ENCODE measurements at places on chromosomes 11 and 22. TPM values are rescaled to one million over a fixed set of nuclear protein-coding genes. Genes with fewer than 3 reads are reported as not detected.

DNA sequence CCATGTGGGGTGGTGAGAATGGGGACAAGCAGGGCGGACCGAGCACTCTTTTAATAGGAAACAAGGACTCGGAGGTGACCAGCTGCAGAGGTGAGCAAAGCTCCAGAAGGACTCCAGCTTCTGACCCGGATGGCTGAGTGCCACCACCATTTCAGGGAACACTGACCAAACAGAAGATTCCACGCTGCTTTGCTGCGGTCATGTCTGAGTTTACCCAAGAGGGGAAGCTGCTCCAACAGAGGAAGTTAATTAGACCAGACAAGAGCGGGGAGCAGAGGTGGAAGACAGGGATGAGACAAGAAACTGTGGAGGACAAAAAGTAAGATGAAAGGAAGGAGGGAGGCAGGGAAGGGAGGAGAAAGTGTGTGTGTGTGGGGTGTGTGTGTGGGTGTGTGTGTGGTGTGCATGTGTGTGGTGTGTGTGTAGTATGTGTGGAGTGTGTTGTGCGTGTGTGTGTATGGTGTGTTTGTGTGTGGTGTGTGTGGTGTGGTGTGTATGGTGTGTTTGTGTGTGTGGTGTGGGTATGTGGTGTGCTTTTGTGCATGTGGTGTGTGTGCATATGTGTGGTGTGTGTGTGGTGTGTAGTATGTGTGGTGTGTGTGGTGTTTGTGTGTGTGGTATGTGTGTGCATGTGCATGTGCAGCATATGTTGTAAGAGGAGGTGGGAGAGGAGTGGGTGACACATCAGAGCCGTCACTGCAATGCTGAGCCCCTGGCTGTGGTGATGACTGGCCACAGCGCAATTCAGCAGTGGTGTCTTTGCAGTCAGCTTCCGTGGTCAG lies 82.2 kb upstream of the AKIP1 start:
- no peak for DNase-seq

DNA sequence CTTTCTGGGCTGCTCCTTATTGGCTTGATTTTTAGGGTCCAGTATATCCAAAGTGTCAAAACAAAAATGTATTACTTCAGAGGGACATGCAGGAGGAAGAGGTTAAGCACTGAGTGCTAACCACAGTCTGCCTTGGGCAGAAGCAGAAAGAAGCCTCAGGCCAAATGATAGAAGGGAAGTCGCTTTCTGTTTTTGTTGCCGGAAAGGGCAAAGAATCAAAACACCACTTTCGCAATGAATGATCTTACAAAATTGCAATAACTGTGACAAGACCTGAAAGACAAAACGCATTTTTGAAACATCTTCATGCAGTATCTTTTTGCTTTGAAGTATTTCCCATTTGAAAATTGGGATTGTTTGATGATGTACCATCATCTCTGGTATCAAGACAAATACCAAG lies 70.1 kb upstream of the PICALM start:
- no peak for DNase-seq

Gene PARVG
- total RNA-seq: 9.5 TPM

GRCh38 chr11:29483831-29484230 lies 533.0 kb downstream of the KCNA4 start:
- no peak for DNase-seq

GRCh38 chr11:87092159-87092558 lies 54.4 kb downstream of the TMEM135 start:
- no peak for DNase-seq

DNA sequence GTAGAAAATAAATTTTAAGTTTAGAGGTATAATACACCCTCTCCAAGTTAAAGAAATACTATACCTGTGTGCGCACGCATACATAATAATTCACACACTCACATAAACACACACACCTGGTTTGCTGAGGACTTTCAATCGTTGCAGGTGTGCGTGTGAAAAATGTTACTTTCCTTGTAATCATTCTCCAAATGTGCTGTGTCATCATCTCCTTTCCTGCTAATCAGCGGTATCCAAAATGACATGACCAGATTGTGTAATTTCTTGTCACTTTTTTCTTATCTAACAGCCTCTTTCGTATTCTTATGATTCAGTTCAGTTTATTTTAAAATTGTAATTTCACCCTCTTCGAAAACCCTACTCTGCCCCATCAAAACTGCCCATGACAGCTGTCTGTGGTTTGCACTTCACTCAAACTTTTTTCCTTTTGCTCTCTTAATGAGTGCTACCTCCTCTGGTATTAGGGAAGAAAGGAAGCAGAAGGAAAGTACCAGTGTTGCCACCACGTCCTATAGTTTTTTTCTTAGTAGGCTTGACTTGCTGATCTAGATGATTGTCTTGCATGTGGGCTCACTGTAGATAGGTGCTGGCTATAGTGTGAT lies 651.2 kb downstream of the CNTN5 start:
- no peak for DNase-seq

GRCh38 chr22:48738204-48738980 lies 1089.3 kb downstream of the BRD1 start:
- DNase-seq: peak; percentile 0

DNA sequence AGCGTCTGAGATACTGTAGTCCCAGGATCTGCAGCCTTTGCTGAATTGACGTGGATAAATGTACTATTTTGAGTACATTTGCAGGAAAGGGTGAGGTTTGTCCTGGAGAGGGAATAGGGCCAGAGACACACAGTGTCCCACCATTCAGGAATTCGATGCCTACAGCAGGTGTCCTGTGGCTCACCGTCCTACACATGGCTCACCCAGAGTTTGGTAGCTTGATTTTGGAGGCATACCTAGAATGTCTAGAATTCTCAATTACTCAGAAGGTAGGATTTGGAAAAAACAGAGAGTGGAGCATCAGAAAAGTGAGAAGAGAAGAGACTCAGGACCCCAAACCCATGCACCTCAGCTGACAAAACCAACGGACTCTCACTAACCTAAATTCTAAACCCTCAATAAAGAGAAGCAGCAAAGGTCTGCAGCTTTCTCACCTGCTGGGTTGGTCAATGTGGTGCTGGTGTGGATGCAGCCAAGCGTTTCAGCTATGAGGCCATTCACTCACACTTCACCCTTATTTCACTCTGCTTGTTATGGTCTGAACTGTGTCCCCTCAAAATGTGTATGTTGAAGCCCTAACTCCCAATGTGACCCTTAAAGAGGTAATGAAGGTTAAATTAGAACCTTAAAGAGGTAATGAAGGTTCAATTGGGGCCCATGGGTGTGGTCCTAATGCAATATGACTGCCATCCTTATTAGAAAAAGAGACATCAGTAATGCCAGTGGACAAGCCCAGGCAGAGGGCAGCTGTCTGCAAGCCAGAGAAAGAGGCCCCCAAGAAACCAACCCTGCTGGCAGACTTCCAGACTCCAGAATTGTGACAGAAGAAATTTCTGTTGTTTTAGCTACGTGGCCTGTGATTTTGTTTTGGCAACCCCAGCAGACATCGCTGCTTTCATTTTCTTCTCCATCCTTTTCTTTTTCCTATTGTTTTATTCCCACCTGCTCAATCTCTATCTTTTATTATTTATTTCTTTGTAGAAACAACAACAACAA lies 187.8 kb downstream of the SNX19 start:
- DNase-seq: no peak

GRCh38 chr11:503179-503981 lies 3.7 kb downstream of the RNH1 start:
- DNase-seq: peak; percentile 29

Gene P4HA3
- 2.5 TPM for total RNA-seq

DNA sequence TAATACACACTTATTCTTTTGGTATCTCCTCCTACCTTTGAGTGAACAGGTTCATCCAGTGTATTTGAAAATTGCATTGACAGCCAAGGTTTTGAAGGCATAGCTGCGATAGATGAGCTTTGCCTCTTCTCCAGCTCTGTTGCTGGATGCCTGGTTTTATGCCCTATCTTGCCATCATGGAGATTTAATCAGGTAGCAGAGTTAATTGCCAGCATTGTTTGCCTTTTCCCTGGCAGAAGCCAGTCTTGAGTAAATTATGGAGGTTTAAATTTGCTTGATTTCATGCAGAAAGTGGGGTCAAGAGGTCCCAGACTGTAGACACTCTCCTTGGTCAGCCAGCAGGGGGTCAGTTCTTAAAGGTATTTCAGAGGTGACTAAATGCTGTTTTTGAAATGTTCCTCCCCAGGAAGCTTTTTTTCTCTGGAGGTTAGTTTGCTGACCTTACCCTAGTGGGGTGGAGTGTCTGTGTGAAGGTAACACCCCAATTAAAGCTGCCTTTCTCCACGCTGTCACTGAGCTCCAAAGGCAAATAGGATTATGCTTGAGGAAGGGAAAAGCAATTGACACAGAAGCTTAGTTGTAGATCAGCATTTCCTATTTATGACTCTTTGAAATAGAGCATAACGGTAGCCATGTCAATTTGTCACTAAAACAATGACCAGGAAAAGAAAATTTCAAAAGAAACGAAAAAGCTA lies 96.0 kb downstream of the EXT2 start:
- no peak for DNase-seq

DNA sequence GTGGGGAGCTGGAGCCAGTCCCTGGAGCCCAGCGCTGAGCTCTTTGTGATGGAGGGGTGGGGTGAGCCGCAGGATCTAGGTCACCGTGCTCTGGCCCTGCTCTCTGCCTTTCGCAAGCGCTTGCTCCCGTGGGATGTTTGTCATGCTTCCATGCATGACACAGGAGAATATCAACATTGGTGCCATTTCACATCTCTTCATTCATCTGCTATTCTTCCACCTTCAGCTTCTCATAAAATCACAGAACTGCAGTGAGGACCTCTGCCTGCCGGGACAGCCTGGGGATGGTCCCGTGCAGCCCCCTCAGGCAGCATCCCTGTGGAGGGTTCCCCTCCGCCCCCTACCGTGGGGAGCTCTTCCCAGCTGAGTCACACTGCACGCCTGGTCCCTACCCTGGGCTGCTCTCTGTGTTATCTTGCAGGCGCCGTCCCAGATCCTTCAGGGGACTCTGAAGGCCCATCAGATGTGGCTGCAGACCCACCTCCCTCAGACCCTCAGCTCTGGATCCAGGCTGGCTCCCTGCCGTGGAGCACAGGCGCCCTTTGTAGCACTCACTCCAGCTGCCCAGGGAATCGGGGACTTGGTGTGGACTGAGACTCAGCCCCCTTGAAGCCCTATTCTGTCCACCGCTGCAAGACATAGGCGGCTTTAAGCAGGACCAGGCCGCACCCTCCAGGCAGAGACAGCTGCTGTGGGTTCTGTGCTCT lies 5.1 kb upstream of the SEPTIN5 start:
- no peak for DNase-seq

Gene FAM180B
- total RNA-seq: not detected

Measured in Daoy (cell line).